ENCODE measurements at places on chromosomes 11 and 22.
A peak's percentile ranks its signal among the peaks of the same experiment; 100 is the strongest.

- DNase-seq, result no peak
These were observed 43.2 kb downstream of the NAT10 start for GRCh38 chr11:34148504-34149165.

GRCh38 chr11:69027704-69028372 is 14.8 kb upstream of the MRGPRF start:
- no peak for DNase-seq

GRCh38 chr11:8283465-8284230 is 20.0 kb upstream of the LMO1 start:
- no peak for DNase-seq

DNA sequence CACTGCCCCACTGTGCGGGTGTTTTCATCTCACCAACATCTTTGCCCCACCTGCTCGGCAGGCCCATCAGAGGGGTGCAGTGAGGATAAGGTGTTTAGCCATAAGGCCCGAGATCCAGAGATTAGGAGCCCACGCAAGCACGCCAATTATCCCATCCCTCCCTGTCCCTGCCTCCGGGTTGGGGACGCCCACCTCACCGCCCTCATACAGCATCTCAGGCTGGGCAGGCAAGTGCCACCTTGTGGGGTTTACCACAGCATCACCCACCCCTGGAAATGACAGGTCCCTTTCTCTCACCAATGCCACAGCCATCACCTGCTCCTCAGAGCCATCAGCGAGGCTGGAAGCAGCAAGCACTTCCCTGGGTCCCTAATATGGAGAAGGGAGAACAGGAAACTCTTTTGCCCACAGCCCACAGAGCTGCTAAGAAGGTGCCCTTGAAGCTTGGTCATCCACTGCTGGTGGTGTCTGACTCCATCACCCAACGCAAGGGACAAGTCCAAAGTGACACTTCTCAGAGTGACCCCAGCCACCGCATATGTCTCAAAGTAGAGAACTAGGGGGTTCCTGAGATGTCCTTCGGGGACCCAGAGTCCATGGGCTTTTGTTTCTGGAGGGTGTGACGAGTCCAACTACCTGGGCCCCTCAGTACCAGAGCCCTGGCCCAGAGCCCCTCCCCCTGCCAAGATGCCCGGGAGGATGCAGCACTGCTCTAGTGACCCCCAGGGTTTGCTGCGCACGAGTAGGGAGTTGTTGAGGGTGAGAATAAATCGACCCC is 15.8 kb downstream of the VPS37C start:
- DNase-seq, result no peak

DNA sequence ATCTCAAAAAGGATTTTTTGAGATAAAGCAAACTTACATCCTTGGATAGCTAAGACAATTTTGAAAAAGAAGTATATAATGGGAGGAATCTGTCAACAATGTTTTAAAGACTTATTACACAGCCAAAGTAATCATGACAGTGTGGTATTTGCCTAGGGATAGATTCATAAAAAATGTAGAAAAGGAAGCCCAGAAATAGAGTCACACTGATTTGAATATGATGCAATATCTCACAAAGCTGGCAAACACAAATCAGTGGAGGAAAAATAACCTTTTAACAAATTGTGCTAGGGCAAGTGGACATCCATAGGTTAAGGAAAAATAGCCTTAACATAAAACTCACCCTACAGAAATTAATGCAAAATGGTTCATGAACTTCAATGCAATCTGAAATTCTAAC is 6.0 kb downstream of the XKR3 start:
- no peak for DNase-seq

GRCh38 chr22:21818487-21819182 is 48.8 kb downstream of the MAPK1 start:
- no peak for DNase-seq

DNA sequence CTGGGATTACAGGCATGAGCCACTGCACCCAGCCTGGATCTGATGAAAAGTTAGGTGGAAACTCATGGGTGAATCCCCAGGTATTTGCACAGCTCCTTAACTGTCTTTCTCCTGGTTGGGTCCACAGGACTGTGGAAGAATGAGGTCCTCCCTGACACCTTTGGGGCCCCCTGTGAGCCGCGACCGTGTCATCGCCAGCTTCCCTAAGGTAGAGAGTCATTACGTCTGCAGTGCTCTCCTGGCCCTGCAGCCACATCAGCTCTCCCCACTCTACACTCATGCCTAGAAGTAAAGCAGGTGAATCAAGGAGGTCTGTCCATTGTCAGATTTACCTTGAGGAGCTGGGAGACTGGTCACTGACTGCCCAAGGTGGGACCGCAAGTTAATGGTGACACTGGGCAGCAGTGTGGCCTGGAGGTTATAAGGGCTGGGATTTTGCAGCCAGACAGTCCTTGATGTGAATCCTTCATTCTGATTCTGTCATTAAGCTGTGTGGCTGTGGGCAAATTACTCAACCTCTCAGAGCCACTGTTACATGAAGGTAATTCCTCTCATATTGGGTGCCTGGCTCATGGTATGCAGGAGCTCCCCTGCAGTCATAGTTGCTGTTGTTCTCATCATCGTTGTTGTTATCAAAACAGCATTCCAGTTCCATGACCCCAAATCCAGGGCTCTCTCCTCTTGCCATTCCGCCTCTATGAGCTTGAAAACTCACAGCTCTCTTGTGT is 1.4 kb downstream of the RAB36 start:
- DNase-seq, result no peak

DNA sequence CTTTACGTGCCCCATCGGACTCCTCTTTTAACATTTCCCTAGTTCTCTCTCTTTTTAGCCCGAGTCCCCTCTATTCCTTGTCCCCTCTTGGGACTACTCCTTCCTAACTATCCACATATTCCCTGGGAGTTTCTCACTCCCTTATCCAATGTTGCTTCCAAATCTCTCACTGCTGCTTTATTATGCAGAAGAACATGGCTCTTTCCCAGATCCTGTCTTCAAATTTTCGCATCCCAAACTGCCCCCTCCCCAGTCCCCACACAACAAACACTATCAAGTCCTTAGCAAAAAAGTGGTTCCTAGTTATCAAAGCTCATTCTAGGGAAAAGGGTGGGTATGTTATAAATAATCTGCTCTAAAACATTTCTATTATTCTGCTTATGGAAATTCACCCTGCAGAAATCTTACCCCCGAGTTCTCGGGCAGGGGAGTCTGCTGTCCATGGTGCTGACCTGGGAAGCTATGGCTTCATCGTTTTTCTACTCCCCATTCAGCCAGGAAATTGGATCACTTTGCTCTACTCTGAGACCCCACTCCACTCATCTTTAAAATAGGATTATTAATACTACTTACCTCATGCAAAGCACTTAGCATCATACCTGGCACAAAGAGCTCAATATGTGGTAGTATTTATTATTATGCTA is 393.5 kb downstream of the BUD13 start:
- no peak for DNase-seq

DNA sequence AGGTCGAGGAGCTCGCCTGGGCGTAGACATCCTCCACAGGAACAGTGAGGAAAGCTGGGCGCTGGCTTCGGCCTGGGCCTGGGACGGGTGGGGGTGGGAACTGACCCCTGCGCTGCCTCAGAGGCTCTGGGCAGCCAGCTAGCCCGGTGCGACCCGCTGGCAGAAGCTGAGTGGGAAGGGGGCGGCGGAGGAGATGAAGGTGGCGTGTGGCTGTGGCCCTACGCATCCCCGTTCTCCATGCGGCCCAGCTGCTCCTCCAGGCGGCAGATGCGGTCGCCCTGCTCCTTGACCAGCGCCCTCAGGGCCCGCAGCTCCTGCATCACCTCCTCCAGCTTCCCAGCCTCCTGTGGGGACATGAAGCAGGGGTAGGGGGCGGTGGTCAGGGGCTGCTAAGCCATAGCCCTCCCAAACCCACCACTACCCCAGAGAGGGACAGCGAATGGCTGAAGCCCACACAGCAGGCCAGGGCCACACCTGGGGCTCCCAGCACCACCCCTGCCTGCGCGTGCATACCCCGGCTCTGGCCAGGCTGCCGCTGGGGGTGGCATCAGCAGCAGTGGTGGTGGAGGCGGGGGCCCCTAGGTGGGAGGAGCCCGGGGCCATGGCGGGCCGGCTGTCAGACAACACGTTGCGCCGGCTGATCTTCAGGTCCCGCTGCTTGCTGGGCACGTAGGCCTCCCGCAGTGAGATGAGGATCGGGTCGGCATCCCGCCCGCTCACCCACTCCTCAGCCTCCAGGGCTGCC is 848 bp upstream of the PTPRCAP start:
- DNase-seq, result peak; percentile 33

GRCh38 chr11:113305440-113306336 is 8.7 kb upstream of the TTC12 start:
- peak; percentile 77 for DNase-seq

Data from ovary (tissue), 10 donors.